ENCODE measurements at places on chromosomes 2 and 18.

DNA sequence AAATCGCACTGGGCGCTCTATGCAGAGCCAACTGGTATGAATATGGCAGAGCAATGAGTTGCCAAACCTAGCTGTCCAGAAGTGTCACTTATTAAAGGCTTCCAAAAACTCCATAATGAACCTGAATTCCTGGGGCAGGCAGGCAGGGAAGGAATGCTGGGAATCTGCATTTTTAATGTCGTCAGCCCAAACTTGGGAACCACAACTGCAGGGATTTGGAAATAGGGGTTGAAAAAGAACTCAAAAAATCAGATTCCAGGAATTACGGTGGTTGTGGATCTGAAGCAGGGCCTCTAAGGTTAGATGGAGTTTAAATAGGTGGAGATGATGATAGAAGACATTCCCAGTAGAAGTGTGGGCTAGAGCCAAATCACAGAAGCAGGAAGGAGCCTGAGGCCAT is 15.0 kb downstream of the NCKAP5 start:
- DNase-seq = no peak

- DNase-seq = no peak
Observed at GRCh38 chr2:23376972-23377371, 8.0 kb upstream of the KLHL29 start.

DNA sequence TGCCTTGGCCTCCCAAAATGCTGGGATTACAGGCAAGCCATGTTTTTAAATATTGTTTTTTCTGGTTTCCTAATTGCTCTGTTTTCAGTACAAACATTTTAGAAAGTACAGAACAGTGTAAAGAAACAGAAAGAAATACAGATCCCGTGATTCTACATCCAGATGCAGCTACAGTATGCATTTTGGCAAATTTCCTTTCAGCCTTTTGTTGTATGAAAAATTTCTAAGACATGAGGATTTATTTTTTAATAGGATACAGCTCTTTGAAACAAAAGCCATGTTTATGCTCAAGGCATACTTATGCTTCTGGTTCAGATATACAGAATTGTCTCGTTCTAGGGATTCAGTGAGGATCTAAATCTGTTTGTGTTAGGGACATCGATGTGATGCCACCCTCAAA is 109.5 kb downstream of the MAP2 start:
- no peak for DNase-seq

- no peak for DNase-seq
Observed at GRCh38 chr18:47929681-47930198, 719 bp downstream of the SMAD2 start.

GRCh38 chr2:110853516-110853915 is 121.1 kb downstream of the ACOXL start:
- peak; percentile 36 for DNase-seq

DNA sequence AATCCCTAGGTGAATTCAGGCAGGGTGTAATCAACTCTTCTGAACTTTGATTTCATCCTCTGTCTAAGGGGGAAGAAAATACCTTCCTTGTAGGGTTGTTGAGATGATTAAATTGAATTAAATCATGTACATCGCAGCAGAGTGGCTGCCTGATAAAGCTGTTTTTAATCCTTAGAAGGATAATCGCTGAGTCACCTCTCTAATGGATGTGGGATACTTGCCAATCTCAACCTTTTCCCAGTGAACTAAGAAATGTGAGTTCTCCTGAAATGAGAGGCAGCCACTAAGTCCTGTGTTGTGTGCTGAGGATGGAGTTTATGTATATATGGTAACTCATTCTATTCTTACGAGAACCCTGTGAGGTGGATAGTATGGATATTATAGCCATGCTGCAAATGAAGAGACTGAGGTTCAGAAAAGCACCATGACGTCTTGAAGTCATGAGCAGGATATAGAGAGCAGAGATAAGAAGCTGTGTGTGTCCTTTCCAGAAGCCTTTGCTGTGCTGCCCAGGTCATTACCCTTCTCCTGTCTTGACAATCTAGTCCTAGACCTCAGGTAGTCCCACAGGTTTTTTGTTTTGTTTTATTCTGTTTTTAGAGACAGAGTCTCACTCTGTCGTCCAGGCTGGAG is 93.3 kb downstream of the HNRNPLL start:
- DNase-seq = no peak

- DNase-seq = no peak
Observed at GRCh38 chr2:219186754-219187456, 8.8 kb downstream of the RETREG2 start.

DNA sequence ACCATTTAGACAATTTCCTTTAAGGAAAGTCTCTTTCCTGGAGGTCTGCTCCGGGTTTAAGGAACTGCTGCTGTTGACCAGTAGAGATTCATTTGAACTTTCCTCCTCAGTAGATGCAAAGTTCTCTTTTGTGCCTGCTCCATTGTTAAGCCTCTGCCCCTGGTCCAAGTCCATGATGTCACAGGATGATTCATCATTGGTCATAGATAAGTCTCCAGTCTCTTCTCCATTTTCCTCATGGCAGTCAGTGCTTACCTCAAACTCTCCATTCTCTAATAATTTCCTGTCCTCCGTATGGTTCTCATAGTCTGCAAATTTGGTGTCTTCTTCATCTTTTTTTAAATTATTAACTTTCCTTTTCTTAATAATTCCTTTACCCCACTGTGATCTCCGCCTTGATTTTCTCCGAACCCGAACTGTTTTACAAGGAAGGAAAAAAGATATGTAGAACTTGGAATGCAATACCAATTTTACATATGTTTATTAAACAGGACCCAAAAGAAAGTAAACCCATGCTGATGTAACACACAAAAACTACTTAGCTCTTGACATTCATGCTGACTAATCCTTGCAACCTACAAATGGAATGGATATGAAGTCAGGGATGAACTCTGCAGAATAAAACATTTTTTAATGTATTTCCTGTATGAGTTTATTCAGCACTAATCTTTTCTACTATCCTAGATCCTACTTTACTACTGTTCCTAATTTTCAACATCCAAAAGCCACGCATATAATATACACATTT is 169.1 kb downstream of the ATAD2B start:
- DNase-seq = no peak

- no peak for DNase-seq
Observed at GRCh38 chr18:79493801-79494211, 98.1 kb downstream of the NFATC1 start.

GRCh38 chr2:122562775-122563174 is 807.3 kb downstream of the TSN start:
- DNase-seq = no peak

DNA sequence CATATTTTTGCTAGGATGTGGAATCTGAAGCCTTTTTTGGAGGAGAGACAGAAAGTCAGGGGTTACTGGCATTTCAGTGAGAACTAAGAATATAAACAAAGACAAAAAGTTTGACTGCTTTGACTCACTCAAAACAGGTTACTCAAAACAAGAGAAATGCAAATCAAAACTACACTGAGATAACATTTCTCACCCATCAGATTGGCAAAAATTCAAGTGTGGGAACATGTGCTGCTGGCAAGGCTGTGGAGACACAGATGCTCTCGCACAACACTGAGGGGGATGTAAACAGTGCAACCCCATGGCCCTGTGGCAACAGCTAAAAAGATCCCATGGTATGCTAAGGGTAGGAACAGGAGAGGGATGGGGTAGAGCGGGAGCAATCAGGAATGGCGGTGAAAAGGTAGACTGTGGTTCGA is 86.6 kb downstream of the DTNB start:
- DNase-seq = peak; percentile 57

DNA sequence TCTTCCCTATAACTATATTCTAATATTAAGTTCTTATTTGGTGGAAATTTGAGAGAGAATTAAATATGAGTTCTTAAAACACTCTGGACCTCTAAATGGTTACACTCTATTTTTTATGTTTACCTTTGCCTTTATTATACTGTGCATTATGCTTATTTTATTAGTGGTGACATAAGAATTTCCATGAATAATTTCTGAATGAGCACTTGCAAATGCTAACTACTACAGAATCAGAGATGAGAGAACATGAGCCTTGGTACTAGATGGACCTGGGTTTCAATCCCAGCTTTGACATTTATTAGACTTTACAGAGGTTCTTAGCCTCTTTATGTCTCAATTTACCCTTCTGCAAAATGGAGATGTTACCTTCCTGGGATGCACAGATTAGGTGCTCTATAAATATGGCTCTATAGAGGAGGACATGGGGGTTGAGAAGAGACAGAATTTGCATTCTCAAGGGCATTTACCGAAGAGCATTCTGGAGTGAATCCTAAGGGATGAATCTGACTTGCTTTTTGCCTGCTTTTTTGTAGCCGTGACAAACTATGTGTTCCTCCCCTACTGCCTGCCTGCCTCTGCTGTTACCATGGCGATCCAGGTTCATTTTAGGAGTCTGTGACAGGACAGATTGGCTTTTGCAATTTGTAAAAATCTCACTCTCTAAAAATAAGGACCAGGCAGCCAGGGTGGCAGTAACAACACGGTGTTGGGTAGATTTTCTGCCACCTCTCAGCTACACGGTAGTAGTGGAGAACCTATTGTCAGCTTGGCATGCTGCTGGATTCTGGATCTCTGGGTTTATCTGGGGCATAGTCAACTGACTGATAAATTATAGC is 20.7 kb upstream of the CNRIP1 start:
- no peak for DNase-seq

- no peak for DNase-seq
Observed at GRCh38 chr2:240918258-240919091, 12.3 kb downstream of the CROCC2 start.

DNA sequence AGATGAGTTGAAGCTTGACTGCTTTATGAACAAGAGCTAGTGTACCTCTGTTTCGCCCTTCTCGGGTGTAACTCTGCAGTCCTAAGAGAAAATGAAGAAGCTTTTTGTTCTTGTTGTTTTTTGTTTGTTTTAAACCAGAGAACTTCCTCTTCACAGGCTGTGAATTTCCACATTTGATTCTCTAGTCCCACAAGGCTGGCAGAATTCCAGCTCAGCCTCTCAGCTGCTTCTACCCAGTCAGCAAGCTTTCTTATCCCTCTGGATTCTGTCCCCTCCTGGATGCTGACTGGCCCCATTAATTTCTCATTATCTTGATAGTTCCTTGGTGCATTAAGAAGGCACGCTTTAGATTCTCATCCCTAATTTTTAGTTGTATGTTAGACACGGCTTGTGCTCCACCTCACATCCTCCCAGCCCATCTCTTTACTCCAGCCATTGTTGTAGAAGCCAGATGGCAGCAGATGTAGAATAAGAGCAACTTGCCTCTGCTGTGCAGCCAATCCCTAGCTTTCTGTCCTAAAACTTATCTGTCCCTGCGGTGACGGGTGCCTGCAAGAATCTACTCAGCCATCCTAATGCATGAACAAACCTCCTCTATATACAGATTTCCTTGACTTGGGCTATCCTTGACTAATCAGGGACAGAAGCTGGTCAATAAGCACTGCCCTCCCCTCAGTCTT is 12.3 kb upstream of the RESP18 start:
- DNase-seq = no peak

DNA sequence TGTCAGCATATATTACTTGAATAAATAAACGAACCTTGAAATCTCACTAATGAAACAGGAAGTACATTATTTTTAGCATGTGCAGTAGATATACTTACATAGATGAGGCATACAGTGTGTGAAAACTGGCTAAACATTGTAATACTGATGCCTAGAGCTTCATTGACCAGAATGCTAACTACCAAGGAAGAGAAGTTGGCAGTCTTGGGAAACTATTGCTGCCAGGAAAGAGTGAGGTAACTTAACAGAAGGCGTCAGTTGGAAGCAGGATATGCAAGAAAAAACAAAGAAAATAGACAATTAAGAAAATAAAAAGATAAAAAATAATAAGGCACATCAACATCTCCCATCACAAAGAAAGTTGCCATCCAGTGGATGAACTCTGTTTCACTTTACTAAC is 963.0 kb downstream of the TDRD15 start:
- no peak for DNase-seq

- DNase-seq = no peak
Observed at GRCh38 chr2:9467687-9468086, 6.7 kb upstream of the IAH1 start.

DNA sequence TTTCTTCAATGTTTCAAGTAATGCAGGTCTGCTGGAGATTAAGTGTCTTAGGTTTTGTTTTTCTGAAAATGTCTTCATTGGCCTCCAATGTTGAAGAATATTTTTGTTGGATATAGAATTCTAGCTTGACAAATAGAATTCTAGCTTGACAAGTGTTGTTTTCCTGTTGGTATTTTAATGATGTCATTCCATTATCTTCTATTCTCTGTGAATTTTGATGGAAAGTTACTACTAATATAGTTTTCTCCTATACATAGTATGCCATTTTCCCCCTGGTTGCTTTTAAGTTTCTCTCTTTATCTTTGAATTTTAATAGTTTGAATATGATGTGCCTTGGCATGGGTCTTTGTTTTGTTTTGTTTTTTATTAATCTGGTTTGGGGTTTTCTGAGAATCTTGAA is 119.9 kb downstream of the RAPGEF4 start:
- no peak for DNase-seq

DNA sequence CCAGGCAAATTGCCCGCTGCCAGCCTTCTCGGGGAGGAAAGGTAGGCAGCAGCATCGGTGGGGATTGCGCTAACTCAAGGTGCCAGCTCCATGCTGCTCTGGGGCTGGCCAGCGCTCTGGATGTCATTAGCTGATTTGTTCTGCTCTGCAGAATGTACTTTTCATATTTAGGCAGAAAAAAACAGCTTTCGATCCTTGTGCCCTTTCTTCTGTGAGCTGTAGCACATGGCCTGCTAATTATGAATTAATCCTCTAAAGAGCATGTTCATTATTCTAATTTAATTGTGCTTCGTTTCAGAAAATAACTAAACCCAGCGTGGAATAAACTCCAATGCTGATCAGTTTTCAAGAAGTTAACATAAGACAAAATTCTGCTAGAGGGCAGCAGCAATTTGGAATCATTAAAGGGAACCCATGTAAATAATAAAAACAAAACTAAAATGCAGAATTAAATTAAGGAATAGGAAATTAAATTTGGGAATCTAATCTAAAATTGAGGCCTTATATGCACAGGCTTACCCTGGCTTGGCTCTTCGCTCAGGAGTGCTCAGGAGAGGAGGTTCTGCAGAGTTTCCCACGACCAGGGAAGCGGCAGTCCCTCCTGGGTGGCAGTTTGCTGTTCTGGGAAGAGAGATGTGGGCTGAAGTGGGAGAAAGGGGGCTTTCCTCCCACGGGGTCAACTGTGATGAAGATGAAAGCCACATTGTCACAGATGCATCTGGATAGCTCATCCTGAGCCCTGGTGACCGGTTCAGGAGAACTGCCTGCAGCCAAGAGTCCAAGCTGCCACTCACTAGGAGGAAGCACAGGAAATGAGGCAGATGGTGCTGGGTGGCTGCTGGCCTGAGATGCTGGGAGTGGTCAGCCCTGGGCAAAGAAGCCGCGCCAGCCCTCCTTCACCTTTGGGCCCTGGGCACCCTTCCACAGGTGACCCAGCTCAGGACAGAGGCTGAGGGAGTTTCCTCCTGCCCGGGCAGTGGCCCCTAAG is 93.2 kb upstream of the PKDCC start:
- DNase-seq = no peak

All from GM13977 (cell line).